ENCODE measurements at places on chromosomes 11 and 22.

DNA sequence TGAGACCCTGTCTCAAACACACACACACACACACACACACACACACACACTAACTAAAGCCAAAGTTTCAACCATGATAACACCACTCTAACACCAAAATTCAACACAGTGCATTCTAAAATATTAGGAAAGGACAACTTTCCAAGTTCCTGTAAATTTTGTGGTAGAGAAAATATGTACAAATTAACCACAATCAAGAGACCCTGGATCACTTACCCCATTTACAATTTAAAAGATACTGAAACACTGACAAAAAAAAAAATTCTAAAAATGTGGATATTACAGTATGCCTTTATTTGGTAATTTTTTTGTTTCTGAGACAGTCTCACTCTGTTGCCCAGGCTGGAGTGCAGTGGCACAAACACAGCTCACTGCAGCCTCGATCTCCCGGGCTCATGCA, 9.7 kb downstream of the MRTFA start:
- no peak for DNase-seq

- DNase-seq, result no peak
Observed at GRCh38 chr11:65440831-65441499, 18.4 kb downstream of the NEAT1 start.

GRCh38 chr22:36171941-36172340, 11.4 kb upstream of the APOL3 start:
- DNase-seq, result no peak

- DNase-seq, result no peak
Observed at GRCh38 chr11:64360448-64360921, 1.5 kb downstream of the RPS6KA4 start.

- DNase-seq, result no peak
Observed at GRCh38 chr22:45548991-45549761, 46.5 kb downstream of the FBLN1 start.

- DNase-seq, result no peak
Observed at GRCh38 chr22:38467904-38468442, at the start of gene KDELR3. Gene KDELR3 (plus strand): TSS chr22:38468096. CDS start chr22:38468234, 138 bp downstream.

GRCh38 chr22:29524442-29525191, 28.9 kb downstream of the THOC5 start:
- no peak for DNase-seq

DNA sequence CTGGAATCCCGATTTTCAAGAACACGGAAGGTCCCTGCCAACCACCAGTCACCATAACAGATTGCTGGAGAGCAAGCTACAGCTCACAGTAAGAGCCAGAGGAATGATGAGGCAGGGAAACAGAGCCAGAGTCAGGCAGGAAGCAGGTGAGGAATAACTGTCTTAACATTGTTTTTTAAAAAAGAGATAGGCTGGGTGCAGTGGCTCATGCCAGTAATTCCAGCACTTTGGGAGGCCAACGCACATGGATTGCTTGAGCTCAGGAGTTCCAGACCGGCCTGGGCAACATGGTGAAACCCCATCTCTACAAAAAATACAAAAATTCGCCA, 13.5 kb upstream of the CASTOR1 start:
- no peak for DNase-seq

DNA sequence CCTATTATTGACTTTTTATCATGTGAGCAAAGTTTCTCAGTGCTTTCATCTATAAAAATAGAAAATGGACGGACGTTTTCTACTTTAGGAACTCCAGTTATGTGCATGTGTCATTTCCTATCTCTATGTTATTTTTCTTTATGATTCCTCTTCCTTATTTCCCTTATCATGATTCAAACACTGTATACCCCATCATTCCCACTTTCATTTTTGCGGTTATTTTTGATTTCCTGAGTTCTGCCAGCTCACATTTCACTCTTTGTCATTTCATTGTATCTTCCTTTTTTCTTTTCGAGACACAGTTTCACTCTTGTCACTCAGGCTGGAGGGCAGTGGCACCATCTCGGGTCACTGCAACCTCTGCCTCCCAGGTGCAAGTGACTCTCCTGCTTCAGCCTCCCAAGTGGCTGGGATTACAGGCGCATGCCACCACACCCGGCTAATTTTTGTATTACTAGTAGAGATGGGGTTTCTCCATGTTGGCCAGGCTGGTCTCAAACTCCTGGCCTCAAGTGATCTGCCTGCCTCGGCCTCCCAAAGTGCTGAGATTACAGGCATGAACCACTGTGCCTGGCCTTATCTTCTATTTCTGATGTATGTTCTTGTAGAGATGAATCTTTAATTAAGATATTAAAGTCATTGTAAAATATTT, 21.5 kb downstream of the C11orf58 start:
- DNase-seq, result no peak

GRCh38 chr11:125663910-125664309, 16.7 kb downstream of the ACRV1 start:
- no peak for DNase-seq

DNA sequence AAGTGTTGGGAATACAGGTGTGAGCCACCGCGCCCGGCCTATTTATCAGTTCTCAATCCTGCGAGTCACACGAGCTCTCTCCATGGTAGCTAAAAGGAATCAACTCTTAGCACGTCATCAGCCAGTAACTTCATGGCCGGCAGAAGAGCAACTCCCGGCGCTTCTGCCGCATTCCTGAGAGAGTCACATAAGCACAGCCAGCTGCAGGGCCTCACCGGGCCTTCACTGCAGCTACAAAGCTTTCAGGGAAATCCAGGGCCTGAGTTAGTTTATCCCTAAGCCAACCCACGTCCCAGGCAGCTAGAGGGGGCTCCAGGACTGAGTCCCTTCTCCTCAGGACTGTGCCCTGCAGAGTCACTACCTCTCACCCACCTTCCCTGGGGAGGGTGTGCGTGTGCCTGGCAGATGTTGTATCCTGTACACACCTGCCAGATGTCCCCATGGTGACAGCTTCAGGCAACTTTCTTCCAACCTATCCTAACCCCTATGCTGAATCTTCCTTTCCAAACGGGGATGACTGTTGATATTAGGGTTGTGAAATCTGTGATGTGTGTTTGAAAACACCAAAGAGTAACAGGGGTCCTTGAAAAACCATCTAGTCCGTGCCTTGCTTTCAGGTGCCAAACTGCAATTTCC, 45.9 kb upstream of the ARFGAP3 start:
- no peak for DNase-seq

- DNase-seq, result no peak
Observed at GRCh38 chr22:50002791-50003190, 9.8 kb downstream of the IL17REL start.

- no peak for DNase-seq
Observed at GRCh38 chr11:110061296-110061695, 31.9 kb upstream of the ZC3H12C start.

- peak; percentile 45 for DNase-seq
Observed at GRCh38 chr11:134360050-134360835, 28.5 kb downstream of the GLB1L2 start.

DNA sequence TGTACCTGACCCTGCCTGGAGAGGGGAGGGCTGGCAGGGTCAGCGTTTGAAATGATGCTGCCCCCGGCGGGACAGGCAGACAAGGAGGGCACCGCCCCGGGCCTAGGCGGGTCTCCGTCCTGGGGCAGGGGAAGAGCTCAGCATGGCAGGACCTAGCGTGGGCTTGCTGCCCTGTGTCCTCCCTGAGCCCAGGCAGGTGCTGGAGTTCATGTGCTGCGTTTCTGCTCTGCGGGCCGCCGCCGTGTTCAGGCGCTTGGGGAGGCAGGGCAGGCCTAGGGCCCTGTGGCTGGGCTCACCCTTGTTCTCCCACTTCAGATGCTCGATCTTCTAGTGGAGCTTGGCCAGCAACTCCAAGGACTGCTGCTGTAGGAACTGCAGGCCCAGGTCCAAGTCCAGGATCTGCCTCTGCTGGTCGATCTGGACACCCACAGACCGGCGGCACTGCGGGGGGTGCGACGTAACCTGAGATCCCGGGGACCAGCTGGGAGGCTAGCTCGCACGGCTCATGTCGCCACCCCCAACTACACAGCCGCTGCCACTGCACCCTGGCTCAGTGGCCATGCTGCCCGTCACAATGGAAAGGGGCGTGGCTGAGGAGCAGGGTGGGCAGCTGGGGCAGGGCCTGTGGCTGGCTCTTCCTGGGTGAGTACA, 84.4 kb downstream of the MED15 start:
- DNase-seq, result no peak

GRCh38 chr11:46352063-46352841, 5.0 kb downstream of the DGKZ start:
- DNase-seq, result peak; percentile 54

DNA sequence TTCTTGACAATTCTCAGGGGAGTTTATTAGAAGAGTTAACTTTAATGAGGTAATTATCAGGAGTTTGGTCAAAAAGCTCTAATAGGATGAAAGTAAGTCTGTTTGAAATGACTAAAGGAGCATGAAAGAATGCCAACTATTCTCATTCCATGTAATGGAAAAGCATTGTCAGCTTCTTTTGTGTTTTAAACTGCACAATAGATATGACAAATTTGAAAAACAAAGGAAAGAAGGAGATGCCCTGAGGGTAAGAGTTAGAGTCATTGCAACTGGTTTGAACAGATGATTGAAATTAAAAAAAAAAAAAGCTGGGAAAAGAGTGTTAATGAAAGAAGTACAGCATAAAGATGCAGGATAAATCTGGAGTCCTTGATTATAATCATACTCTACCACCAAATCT, 296.8 kb upstream of the FOLH1 start:
- DNase-seq, result no peak

DNA sequence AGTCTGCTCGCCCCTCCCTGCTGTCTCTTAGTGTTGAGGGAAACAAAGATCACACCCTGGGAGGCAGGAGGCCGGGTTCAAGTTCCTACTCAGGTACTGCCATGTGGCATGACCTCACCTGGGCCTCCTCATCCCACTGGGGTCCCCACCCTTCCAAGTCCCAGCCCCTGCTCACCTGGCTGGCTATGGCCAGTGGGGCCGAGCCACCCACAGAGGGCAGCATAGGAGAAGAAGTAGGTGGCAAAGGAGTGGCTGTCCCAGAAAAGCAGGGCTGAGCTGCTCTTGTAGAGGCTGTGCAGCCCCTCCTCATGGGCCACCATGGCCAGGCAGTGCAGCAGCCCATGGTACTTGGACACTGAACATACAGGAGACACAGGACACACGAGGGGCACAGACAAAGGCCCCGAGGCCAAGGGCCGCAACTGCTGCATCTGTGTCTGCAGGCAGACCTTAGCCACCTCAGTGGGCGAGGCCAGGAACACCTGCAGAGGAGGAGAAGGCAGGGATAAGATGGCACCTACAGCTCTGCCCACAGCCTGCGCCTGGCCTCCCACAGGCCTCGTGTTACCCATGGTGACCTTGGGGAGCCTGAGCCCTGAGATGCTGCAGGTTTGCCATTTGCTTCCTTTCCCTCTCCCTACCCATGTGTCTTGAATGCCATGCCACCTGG, 50.6 kb upstream of the MPEG1 start:
- DNase-seq, result no peak

DNA sequence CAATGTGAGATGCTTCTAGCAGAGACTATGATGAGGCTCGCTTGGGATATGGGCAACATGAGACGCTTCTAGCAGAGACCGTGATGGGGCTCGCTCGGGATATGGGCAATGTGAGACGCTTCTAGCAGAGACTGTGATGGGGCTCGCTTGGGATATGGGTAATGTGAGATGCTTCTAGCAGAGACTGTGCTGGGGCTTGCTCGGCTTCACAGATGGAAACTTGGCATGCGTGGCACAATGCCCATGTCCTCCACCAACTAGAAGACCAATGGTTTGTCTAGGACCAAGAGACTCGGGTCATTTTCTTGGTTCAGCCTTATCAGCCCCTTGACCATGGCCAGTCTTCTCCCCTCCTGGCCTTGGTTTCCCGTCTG, 7.1 kb downstream of the MYEOV start:
- no peak for DNase-seq

DNA sequence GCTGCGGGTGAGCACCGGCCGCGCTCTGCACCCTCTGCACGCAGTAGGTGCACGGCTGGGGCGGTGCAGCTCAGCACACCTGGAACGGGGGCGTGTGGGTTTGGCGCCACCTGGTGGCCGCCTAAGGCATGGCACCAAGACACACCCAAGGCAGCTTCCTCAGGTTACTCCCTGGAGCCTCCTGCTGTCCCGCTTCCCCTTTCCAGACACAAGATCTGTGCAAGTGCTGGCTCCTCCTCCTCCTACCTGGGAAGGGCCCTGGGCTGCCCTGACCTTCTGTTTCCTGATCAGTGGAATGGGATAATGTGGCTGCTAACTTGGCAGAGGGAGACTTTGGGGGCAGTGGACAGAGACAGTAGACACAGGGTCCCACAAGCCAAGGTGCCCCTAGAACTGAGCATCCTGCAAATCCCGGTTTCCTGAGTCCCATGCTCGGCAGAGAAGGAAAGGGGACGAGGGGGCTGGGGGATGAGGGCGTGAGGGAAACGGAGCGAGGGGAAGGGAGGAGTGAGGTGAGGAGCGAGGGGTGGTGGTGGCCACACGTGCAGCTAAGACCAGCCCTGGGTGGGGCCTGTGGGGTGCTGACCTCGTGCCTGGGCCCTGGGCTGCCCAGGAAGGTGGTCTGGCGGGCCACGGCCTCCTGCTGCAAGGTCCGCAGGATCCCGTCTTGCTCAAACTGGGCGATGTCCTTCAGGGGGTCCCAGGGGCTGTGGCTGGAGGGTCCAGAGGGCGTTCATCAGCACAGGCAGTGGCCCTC, 34.8 kb upstream of the CARS1 start:
- DNase-seq, result peak; percentile 66

DNA sequence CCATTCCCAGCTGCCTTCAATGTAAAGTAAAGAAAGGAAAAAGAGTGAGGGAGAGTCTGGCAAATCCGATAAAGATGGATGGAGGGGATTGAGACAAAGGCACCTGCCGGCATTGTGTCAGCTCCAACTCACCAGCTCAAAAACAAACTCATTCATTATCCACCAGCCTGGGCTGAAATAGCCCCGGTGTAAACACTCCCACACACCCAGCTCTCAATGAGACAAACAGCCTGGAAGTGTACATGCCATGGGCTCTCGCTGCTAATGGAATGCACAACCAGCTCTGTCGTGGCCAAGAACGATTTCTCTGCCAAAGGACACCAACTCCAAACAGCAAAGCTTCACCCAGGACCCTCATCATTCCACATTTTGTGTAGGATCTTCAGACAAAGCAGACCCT, 89.3 kb upstream of the OPCML start:
- DNase-seq, result no peak

DNA sequence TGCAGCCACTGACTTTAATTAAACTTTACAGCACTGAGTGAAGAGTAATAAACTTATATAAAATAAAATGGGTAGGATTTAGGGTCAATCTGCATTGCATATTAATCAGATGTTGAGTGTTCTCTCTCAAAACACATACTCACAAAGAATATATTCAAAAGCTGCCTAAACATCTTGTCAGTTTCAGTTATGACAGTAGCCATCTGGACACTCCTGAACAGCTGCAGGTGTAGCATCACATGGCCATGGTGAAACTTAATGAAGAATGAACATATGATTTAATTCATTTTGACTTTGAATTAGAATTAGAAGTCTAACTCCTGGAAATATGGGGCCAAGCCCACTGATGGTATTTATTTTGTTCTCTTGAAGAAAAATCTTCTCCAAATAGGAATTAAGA, 684.3 kb upstream of the RAG2 start:
- DNase-seq, result no peak

All from stimulated activated CD4-positive, alpha-beta T cell treated with anti-CD3 and anti-CD28 coated beads, TNF-alpha, amount 100 ng/mL, for 24 hours (primary cell).